ENCODE measurements at places on chromosomes 1 and 21.

DNA sequence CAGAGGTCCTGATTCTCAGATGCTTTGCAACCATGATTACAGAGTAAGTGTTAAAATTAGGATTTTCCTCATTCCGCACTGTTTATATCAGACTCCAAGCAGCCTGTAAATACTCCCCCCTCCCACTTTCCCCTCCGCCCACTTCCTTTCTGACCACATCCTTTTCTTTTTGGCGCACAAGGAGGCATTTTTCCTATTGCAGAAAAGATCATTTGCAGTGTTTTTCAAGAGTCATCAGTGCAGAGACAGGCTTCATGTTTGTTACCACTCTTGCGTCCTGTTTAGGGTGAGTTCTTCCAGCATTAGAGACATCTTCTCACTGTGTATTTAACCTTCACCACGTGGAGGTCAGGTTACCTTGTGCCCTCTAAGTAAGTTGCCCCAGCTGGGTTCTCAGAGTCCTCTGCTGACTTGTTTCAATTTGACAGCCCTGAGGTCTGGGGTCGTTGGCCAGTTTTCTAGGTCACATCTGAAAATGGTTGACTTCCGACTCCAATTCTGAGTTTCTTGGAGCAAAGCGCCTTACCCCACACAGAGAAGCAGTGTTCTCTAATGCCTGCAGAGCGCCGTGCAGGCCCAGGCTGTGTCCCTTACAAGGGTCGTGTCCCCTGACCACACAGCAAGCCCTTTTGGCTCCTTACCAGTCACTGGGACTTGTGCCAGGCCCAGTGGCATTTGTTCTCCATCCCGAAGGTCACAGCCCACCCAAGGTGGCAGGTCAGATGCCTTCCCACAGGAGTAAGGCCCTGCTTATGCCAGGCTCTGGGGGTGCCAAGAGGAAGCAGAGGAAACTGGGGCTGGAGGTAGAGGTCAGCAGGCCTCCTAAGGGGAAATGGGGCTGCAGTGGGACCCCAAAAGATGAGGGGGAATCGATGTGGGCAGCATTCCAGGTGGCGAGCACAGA is 85.6 kb downstream of the FAM78B start:
- DNase-seq = no peak

GRCh38 chr21:41410361-41410760 is 15.7 kb upstream of the MX1 start:
- DNase-seq = no peak

GRCh38 chr1:145972580-145972979 is 8.1 kb downstream of the POLR3GL start:
- DNase-seq = no peak

- DNase-seq = no peak
These were observed 349.4 kb downstream of the NUF2 start for GRCh38 chr1:163670989-163671757.

GRCh38 chr1:219109424-219110018 is 64.2 kb upstream of the LYPLAL1 start:
- no peak for DNase-seq

- no peak for DNase-seq
These were observed 595.0 kb downstream of the NEGR1 start for GRCh38 chr1:71687376-71687775.

DNA sequence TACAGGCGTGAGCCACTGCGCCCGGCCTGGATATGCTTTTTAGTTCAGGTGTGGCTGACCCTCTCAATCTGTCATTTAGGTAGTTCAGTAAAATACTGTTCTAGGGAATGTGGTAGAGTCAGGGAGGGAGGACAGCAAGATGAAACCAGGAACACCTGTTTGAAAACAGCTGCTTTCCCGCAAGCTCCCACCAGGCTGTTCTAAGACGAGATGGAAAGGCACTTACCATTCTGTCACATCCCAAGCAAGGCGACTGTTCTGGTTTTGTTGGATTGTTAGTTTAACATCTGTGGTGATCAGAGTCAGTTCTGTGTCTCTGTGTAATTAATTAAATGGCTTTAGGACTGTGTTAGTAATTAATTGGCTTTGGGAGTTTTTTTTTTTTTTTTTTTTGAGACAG is 2.9 kb downstream of the CHAF1B start:
- no peak for DNase-seq

DNA sequence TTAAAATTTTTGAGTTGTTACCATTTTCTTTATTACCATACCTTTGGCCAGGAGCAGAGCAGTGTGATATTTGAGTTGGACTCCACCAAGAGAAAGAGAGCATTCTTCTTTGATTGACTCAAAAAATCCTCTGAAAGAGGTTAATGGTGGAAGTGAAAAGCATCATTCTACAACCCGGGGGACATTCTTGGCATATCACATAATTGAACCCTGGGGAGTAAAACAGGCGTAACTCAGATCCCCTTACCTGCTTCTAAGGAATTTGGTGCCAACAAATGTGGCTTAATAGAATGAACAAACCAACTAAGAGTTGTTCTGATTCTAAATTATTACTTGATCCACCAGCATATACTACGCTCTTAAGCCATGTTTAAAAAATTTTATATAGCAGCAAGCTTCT is 351.1 kb upstream of the DEPDC1 start:
- DNase-seq = no peak

DNA sequence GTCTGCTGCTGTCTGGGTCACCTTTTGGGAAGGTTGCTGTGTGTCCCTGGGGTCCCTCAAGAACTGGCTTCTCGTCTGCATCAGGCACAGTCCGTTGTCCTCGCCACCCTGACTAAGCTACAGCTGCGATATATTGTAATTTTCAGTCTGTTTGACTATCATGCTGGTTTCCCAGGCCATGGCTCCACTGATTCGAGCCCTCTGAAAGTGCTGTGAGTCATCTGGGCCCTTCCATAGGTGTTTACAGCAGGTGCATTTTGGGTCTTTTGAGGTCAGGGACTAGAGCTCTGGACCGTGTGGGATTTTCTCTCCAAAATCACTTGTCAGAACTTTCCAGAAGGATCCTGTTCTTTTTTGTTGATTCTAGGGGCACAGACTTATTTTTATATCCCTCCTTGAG is 52.8 kb downstream of the SPSB1 start:
- DNase-seq = no peak

GRCh38 chr1:163144418-163144817 is 58.3 kb downstream of the RGS5 start:
- DNase-seq = no peak

- DNase-seq = no peak
These were observed 81.5 kb downstream of the NDUFS5 start for GRCh38 chr1:39107341-39108290.

DNA sequence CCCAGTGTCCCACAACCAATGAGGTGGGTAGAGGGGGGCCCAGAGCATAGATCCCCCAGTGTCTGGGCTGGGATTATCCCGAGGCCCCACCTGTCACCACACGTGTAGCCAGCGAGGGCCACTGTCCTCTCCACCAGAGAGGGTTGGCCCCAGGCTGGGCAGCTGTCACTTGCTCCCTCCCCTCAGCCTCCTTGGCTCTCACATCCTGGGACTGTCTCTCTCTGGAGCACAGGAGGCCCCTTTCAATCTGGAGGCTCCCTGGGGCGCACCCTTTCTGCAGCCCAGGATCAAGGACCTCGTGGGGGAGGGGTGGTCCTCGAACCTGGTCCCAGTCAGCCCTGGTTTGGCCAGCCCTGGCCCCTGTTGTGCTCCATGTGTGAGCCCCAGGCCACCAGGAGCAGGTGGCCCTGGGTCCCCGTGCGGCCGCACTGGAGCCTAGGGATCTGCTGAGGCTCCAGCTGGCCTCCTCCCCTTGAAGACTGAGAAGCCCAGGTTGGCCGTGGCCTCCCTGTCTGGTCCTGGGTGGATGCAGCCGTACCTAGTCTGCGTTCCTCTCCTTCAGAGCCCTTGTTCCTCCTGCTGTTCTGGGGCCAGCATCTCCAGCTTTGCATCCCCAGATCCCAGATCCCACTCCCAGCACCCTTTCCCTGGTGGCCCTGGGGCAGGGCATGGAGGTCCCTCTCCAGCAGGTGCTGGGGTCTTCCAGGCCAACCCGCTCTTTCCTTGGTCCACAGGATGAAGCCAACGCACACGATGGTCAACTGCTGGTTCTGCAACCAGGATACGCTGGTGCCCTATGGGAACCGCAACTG is 6.7 kb downstream of the TMEM201 start:
- DNase-seq = no peak

- DNase-seq = peak; percentile 54
These were observed 21.6 kb downstream of the URB1 start for GRCh38 chr21:32370998-32371766.

- DNase-seq = no peak
These were observed 215.5 kb upstream of the CHRM3 start for GRCh38 chr1:239170828-239171227.

DNA sequence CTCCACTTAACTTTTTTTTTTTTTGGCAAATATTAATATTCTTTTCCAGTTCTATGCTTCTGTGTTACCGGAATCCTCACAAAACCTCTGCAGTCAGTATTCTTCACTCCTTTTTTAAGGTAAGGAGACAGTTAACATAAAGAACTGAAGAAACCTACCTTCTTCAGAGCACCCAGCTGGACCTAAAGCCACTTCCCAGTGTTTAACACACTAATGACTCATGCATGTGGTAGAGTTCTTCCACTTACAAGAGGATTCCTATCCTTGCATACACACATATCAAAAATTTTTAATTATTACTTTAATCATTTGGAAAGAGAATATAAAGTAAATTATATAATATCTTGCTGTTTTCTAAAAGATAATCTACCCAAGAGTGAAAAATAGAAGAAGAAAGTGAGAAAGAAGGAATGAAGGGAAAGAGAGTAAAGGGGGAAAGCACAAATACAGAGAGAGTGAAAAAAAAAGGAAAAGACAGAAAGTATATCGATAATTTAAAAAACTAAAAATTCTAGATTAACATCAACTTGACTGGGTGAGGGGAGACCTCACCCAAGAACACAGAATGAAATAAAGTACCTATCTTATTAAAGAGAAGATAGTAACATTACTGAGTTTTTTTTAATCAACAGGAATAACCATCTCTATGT is 54.9 kb downstream of the ENAH start:
- DNase-seq = no peak

DNA sequence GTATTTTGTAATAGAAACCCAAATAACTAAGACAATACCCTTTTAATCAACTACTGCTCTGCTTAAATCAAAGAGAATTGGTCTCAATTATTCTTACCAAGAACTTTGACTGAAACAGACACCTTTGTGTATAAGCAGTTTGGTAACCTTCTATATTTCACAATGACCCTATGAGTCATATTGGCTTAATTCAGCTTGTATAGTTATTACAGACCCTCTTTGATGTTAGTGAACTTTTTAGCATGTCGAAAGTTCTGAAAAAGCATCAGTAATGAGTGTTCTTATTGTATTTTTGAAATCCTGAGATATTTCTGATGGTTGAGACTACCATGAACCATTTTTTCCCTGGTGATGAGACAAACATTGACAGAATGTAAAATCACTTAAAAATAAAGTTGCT is 43.3 kb upstream of the RABGAP1L start:
- no peak for DNase-seq

DNA sequence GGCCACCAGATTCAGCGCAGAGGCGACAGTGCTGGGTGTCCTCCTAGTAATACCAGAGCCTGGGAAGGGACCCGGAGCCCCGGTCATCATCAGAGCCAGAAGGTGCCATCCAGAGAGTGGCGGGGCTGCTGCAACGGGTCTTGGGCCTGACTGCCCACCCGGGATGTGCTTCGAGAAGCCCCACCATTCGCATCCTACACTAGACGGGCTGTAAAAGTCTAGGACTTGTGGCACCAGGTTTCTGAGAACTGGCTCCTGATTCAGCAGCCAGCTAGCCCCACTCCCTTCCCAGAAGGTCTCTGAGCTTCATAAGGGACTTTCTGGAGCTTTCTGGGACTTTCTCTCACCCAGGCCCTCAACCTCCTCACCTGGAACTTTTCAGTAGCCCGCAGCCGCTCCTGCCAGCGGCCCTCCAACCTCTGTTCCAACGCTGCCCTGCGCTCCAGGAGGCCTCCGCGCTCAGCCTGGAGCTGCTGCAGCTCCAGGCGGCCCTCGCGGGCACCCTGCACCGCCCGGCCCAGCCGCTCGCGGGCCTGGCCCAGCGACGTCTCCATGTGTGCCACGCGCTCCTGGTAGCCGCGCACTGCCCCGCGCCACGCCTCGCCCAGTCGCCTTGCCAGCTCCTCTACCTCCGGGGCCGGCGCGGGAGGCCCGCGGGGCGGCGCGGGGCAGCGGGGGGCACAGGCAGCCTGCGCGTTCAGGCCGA is 940 bp downstream of the NES start:
- no peak for DNase-seq

- no peak for DNase-seq
These were observed 86.5 kb downstream of the LACTBL1 start for GRCh38 chr1:22886211-22886610.

GRCh38 chr1:7584643-7585042 is 186.5 kb upstream of the VAMP3 start:
- no peak for DNase-seq

- DNase-seq = no peak
These were observed 83.3 kb downstream of the FNBP1L start for GRCh38 chr1:93531193-93531592.

DNA sequence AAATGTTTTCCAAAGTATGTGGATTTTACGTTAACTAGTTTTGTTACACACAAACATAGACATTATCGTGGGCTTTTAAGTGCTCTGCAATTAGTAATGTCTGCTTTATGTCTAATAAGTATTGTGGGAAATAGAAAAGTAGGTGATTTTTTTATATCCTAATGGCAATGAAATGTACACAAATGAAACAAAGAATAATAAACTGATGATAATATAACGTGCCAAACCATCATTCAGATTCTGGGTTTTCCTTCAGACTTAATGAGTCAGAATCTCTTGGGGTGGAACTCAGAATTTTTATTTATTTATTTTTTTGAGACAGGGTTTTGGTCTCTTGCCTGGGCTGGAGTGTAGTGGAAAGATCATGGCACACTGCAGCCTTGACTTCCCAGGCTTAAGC is 2.0 kb downstream of the TMEM183A start:
- no peak for DNase-seq

GRCh38 chr1:109371341-109371739 is 26.4 kb downstream of the SORT1 start:
- no peak for DNase-seq

- DNase-seq = no peak
These were observed 38.4 kb upstream of the CDC42BPA start for GRCh38 chr1:227356620-227357146.

GRCh38 chr21:31216206-31216605 is 127.9 kb downstream of the TIAM1 start:
- no peak for DNase-seq

DNA sequence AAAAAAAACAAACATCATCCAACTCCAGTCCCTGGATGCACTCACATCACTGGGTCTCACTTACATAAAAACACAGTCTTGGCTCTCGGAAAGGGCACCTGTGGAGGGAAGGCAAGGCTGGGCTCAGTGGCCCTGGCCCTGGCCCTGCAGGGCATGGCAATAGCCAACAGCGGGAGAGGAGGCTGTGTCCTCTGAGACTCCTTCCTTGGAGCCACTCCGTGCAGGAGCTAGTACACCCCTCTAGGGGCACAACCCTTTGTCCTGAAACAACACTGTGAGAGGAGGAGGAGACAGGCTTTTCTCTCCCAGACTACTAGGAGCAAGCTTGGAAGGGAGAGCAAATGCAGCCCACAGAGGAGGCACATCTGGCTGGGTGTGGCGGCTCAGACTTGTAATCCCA is 28.0 kb downstream of the URB1 start:
- no peak for DNase-seq

- no peak for DNase-seq
These were observed 219.3 kb upstream of the GREM2 start for GRCh38 chr1:240831191-240831631.

- no peak for DNase-seq
These were observed 749 bp upstream of the EFHD2 start for GRCh38 chr1:15408890-15409387.

All from glomerular endothelial cell (primary cell).